Effector memory CD8-positive, alpha-beta T cell (primary cell): ENCODE measurements at places on chromosomes 5 and 9.

DNA sequence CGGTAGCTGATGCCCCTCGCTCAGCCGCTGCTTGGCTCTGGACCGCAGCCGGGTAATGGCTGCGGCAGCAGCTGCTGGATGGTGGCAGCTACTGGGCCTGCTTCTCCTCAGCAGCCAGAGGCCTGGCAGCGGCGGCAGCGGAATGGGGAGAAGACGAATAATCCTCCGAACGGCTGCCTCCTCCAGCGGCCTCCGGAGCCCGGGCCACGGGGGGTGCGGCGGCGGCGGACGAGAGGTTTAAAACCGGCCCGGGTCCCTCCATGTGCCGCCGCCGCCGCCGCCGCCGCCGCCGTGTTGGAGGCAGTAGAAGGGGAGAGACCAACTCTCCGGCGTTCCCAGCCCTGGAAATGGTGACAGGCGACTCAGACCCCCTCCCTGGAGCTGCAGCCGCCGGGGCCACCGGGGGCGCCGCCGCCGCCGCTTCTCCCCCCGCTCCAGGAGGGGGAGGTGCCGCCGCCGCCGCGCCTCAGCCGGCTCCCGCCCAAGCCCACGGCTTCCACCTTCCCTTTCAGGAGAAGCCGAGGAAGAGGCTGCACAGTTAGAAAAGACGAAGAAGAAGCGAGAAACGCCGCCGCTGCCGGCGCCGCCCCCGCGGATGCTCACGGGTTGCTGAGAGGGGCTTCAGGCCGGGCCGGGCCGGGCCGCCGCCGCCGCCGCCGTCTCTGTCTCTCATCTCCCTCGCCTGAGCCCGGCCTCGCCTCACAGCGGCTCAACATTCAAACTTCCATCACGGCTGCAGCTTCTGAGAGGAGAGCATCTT, 118.4 kb upstream of the PRSS3 start:
- DNase-seq = peak; percentile 3

DNA sequence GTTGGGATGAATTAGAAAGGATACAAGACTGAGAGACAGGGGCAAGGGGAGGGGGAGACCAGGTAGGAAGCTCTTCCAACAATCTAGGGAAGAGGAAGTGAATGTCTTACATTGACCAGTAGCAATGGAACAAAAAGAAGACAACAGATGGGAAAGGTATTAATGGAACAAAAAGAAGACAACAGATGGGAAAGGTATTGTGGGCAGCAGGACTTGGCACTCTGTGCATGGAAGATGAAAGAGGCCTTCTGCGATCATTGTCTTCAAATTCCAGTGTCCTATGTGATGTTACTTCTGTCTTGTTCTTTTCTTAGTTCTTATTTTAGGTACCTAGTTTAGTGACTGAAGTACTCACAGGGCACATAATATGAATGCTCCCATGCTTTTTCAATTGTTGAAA, 161.8 kb downstream of the PALM2AKAP2 start:
- no peak for DNase-seq

- DNase-seq = no peak
Measured at GRCh38 chr5:58842852-58843251, 260.0 kb downstream of the RAB3C start.

- no peak for DNase-seq
Measured at GRCh38 chr5:42598311-42598710, 158.3 kb upstream of the CCDC152 start.

DNA sequence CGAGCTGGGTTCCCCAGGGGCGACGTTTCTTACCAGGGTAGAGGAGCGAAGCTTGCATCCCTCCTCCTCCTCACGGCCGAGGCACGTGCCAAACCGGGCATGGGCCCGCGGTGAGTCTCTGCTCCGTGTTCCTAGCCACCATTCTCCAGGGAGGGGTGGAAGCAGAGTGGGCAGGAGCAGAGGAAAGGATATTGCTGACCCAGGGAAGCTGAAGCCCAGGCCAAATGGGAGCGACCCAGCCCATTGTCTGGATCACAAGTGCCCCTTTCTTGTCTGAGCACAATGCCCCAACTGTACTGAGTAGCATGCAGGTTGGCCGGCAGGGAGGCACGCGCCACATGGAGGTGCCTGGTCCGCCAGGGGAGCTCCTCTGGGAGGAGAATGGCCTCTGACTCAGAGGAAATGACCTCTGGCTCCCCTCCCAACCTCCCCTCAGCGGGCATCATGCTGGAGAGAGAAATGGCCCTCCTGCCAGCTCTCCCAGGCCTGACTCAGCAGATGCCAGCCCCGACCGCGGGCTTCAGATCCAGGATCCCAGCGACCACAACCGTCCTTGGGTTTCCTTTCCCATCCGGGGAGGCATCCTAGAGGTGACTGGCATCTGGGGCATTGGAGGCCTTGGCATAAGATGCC, 1.1 kb downstream of the PRR7 start:
- DNase-seq = no peak

DNA sequence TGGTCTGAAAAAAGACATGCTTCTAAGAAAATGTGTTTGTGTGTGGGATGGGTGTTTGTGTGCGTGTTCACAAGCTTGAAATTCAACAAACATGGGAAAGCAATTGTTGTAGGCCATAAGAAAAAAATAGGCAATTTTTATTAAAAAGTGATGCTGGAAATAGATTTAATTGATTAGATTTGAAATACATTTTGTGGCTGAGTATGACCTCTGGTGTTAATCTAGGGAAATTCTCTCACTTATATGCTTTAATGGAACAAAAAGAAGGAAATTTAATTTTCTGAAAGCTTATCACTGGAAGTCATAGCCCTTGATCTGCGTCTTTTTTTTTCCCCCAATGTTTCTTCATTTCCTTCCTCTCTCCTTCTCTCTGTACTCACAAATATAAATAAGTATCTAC, 3.5 kb upstream of the KCNN2 start:
- no peak for DNase-seq

- DNase-seq = no peak
Measured at GRCh38 chr5:133531594-133531993, 80.7 kb downstream of the FSTL4 start.

DNA sequence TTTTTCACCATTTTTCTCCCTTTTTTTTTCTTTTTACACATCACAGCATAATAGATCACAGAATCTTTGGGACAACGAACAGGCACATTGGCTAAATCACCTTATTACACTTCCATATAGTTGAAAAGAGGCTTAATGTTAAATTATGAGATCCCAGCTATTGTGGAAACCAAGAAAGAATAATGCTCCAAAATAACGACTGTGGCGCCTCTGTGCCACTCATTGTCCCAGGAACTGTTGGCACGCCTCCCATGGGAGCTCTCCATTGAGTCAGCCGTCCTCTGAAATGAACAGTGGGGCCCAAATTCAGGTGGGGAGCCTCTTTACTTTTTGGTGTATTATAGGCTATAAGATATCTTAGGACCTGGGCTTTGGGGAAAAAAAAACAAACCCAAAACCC, 82.2 kb upstream of the NFIB start:
- no peak for DNase-seq

- DNase-seq = no peak
Measured at GRCh38 chr9:90301277-90301653, 341.4 kb downstream of the DIRAS2 start.

- DNase-seq = no peak
Measured at GRCh38 chr9:137918331-137919094, 40.9 kb downstream of the CACNA1B start.

DNA sequence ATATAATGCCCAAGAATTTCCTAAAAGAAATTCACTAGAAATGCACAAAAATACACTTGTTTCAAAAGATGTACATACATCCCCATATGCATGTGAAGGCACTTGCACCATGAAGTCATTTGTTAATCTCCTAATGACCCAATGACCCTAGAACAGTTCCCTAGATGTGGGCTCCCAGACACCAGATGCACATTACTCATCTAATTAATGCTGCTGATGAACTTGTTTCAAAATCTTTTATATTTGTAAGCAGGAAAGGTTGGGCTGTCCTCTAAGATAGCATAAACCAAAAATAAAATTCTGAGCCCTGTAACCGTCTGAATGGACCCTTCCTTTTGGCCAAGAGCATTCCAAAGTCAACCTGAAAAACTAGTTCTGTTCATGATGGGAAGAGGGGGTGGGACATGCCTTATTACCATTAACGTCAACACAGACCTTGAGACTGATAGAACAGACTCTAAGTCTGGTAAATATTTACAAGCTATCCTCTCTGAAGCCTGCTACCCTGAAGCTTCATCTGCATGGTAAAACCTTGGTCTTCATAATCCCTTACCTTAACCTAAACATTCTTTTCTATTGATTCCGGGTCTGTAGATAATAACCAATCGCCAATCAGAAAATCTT, 91.0 kb upstream of the DAPK1 start:
- DNase-seq = no peak

DNA sequence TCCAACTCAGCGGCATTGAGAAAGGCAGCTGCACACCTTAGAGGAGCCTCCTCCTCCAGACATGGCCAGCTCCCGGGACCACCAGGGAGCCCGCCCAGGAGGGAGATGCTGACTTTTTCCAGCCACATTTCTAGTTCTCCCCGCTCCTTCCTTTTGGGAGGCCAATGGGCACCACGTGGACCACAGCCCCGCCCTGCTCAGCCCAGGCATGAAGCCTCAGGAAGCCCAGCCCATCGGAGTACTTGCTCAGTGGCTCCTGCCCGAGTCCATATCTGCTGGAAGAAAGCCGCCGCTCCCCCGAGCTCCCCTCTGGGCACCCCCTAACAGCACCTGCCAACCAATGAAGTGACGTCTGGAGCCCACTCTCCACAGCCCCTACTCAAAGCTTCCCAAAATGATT, 52.4 kb downstream of the SMIM23 start:
- DNase-seq = no peak

DNA sequence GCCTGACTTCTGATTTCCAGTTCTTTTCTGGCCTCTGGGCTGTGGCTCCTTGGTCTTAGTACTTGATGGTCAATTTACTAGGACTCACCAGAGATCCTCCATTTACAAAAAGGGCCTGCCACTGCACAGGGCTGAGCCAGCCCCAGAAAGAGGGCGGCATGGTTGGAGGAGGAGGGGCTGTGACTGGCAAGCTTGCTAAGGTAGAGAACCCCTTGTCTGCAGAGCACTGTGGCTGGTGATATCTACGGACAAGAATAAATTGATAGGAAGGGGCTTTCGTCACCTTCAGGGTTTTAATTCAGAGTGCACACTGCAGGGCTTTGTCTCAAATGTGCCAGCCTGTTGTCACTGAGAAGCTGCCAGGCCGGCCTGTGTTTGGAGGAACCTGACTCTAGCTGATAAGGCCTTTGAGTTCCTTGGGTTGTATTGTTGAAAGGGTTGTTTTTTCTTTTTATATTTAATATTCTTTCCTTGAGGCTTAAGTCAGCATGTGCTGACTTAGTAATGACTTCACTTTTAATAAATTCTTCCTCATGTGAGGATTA, 15.1 kb downstream of the SLC22A5 start:
- no peak for DNase-seq

- no peak for DNase-seq
Measured at GRCh38 chr9:94945197-94946144, 219.0 kb downstream of the AOPEP start.

GRCh38 chr5:78968781-78969180, 16.3 kb downstream of the ARSB start:
- no peak for DNase-seq

DNA sequence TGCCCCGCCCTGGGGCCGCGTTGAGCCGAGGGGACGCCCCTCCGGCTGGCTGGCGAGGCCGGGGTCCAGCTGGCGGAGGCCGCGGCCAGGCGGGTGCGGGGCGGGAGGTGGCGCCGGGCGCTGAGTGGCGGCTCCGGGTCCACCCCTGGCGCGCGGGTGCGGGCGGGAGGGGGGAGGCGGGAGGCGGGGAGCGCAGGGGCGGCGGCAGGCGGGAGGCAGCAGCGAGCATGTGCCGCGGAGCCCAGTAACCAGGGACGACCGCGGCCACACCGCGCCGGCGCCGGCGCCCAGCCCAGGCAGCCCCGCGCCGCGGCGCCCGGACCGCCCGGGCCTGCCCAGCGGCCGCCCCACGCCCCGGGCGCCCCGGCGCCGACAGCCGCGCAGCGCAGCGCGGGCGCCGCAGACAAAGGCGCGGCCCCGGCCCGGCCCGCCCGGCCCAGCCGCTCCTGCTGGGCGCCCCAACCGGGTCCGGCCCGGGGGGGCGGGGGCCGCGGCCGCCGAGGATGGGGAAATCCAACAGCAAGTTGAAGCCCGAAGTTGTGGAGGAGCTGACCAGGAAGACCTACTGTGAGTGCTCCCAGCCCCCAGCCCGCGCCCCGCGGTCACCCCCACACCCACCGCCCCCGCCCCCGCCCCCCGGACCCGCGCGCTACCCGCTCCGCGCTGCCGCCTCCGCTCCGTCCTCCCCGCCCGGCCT, at the start of gene NCS1:
TSS of gene NCS1 (plus strand) at position 244 of the 697 bp plus-strand sequence. CDS start at position 504, 260 bp downstream.
- peak; percentile 35 for DNase-seq

DNA sequence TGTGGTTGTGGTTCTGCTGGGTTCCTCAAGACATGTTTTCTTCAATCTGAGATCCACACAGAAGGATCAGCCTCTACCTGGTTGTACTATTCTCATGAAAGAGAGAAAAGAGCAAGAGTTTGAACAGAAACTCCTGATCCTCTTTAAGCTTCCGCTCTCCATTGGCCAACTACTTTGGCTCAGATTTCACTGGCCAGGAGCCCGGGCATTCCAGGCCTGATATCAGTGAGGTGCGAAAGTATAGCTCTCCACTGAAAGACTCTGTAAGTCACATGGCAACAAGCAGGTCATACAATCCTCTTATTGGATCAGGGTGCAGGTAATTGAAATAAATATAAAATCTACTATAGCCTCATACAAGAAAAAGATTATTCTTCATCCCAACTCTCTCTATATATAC, 920.5 kb downstream of the TLE4 start:
- DNase-seq = no peak

DNA sequence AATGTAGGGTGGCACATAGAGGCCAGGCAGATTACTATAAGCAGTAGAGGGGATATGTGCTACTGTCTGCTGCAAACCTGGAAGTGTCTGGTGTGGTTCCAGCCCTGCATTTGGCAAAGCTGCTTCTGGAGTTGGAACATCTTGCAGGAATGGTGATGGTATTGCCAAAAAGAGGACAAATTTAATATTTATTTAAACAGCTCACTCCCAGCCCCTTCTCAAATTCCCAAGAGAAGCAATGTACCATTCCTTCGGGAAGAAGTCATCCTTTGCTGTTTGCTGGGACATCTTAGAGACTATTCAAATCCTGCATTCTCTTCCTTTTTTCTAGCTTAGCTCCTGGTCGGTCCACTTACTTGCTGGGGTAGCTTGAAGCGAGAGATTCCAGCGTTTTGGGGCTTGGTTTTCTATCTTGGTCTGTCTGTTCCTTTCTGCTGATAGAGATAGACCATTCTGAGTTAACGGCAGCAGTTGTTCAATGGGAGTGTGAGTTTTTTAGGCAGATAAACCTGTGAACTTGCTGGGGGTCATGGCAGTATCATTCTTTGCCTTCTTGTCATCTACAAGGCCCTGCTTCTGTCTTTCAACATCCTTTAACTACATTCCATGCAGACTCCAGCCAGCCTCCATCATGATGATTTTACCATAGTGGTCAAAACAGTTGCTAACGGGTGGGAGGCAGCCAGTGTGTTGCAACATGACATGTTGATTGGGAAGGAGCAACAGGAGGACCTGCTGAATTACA, 69.9 kb downstream of the RCL1 start:
- no peak for DNase-seq

DNA sequence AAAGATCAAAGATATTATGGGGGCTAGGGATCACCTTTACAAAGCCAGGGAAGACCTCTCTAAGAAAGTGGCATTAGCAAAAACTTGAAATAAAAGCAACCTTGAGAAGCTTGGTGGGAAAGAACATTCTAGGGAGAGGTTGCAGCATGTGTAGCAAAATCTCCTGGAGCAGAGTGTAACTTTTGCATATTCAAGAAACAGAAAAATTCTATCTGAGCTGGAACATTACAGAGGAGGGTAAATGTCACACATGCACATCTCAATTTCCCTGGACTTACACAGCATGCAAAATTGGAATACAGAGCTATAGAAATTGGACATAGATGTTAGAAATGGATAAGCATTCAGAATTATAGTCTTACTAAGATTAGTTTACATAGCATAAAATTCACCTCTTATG, 510.0 kb downstream of the CETN3 start:
- DNase-seq = no peak
